GM23248 (cell line): ENCODE measurements at places on chromosomes 6 and 20.

DNA sequence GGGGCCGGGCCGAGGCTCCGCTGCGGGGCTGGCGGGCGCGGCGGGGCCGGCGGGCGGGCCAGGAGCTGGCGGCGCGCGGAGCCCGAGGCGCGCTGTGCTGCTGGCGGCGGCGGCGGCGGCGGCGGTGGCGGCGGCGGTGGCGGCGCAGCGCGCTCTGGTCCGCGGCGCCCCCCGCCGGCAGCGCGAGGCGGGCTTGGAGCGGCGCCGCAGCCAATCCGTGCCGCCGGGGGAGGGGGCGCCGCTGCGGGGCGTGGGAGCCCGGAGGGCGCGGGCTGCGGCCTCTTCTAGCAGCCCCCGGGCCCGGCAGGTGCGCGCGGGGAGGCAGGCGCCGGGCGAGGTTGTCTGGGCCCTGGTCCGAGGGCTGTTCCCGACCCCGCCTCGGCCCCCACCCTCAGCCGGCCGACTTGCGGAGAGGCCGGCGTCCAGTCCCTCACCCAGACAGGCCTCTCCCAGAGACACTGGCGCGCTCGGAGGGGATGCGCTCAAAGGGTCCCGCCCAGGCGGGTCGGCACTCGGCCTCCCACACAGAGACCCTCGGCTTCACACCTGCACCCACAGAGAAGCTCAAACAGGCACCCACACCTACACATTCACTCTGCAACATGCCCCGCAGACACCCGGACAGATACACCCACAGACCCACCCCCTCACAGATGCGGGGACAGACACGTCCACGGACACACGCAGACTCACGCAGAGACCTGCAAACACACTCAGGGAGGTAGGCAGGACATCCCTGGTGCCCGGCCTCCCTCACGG, at the start of gene RIMS4:
TSS of gene RIMS4 (minus strand) at position 156 of the 759 bp plus-strand sequence. CDS start 275 bp downstream, outside the sequence.
- H3K4me3 ChIP-seq = peak within 1 kb of the TSS; percentile 16; the same call in 1 of the 2 replicates
- H3K36me3 ChIP-seq = no peaks in the 10 kb centered on the region
- no peaks in the 10 kb centered on the region for H3K4me1 ChIP-seq
- peak; percentile 37 for DNase-seq
- H3K27ac ChIP-seq = no peak within 1 kb of the TSS

- H3K4me3 ChIP-seq = no peak overlapping the region
- H3K36me3 ChIP-seq = no peaks in the 10 kb centered on the region
- H3K27ac ChIP-seq = no peak overlapping the region
- no peak for DNase-seq
Observed at GRCh38 chr6:30875244-30876038, 8.9 kb upstream of the DDR1 start.

DNA sequence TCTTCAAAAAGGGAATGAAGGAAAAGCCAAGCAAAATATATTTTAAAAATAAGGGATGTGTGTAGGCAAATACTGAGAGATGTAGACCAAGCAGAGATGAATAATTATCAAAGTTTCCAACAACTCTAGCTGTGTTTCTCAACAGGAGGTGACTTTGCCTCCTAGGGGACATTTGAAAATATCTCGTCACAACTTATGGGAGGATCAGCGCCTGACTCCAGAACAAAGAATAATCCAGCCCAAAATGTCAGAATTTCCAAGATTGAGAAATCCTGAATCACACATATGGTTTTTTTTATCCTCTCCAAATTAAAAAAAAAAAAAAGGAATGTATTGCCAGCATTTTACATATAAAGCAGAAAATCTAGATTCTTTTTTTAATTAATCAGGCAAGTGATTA, 241.2 kb upstream of the ZFP64 start:
- H3K27me3 ChIP-seq = no peaks in the 10 kb centered on the region
- H3K4me3 ChIP-seq = no peak overlapping the region
- H3K27ac ChIP-seq = peak overlapping the region; percentile 64
- peak; percentile 85 for DNase-seq
- H3K36me3 ChIP-seq = no peaks in the 10 kb centered on the region

DNA sequence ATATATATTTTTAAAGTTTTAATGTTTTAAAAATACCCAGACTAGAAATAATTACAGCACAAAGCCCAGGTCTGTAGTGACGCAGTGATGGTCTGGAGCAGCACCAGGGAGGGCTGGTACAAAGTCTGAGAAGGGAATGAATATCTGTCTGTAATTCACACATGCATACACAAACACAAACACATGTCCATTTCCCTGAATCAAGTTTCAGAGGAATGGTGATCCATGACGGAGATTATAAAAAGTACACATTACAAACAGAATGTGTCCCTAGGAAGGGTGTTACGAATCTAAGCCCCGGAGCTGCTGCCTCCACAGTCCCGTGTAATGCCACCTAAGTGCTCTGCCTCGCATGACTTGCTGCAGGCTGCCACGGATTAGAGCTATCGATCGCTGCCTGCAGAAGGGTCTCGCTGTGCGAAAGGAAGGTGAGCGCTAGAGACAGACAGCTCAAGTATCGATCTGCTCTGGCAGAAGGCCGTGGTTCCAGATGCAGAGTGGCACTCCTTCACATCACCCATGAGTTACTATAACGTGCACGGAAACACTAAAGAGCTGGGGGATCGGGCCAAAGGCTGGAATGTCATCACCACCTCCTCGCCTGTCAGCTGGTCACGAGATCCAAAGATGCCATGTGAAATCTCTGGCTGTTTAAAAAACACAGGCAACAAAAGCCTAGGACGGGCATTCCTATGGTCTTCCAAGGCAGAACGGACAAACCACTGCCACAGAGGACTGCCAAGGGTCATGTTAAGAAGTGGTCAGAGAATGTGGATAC, 87.1 kb downstream of the INSM1 start:
- DNase-seq = no peak
- H3K4me1 ChIP-seq = peaks cover 12% of the 10 kb centered on the region; the same call in 1 of the 2 replicates
- H3K4me3 ChIP-seq = no peak overlapping the region
- no peak overlapping the region for H3K27ac ChIP-seq
- H3K27me3 ChIP-seq = no peaks in the 10 kb centered on the region

- H3K27me3 ChIP-seq = no peaks in the 10 kb centered on the region
- H3K27ac ChIP-seq = peak overlapping the region; percentile 82
- H3K4me3 ChIP-seq = peak overlapping the region; percentile 24; the same call in 1 of the 2 replicates
Observed at GRCh38 chr6:106527979-106528378, 101.3 kb downstream of the RTN4IP1 start.

- no peaks in the 10 kb centered on the region for H3K36me3 ChIP-seq
- no peak overlapping the region for H3K27ac ChIP-seq
- no peak overlapping the region for H3K4me3 ChIP-seq
- H3K4me1 ChIP-seq = 0 out of 2 replicates have a peak, but pooled peaks cover 3% of the 10 kb centered on the region
- H3K27me3 ChIP-seq = 0 out of 2 replicates have a peak, but pooled peaks cover 2% of the 10 kb centered on the region
Observed at GRCh38 chr6:39951716-39952115, 17.5 kb upstream of the MOCS1 start.

GRCh38 chr6:21420146-21420878, 173.2 kb upstream of the SOX4 start:
- H3K27me3 ChIP-seq = no peaks in the 10 kb centered on the region
- no peaks in the 10 kb centered on the region for H3K4me1 ChIP-seq
- no peak for DNase-seq
- no peaks in the 10 kb centered on the region for H3K36me3 ChIP-seq

GRCh38 chr6:17389274-17389847, 4.0 kb upstream of the CAP2 start:
- H3K27ac ChIP-seq = 0 out of 2 replicates have a peak overlapping the region, but pooled peaks have one; percentile 19
- H3K4me1 ChIP-seq = peaks cover 15% of the 10 kb centered on the region
- no peak overlapping the region for H3K4me3 ChIP-seq
- H3K36me3 ChIP-seq = no peaks in the 10 kb centered on the region
- H3K27me3 ChIP-seq = no peaks in the 10 kb centered on the region

DNA sequence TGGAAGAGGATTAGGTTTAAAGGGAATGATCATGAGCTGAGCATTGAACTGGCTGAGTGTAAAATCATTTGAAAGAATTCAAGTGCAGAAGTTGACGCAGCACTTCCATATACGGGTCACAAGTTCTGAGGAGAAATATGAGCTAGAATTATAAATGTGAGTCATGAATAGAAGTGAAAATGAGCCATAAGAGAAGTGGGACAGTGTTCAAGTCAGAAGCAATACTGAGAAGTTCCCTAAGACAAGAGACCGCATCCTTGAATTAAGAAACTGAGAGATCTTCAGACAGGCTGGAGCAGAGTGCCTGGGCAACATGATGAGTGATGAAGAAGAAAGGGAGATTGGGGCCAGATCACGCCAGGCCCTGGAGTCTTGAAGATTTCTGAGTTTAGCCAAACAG, 209.7 kb downstream of the TBX18 start:
- H3K4me3 ChIP-seq = no peak overlapping the region
- no peaks in the 10 kb centered on the region for H3K27me3 ChIP-seq
- H3K36me3 ChIP-seq = no peaks in the 10 kb centered on the region

DNA sequence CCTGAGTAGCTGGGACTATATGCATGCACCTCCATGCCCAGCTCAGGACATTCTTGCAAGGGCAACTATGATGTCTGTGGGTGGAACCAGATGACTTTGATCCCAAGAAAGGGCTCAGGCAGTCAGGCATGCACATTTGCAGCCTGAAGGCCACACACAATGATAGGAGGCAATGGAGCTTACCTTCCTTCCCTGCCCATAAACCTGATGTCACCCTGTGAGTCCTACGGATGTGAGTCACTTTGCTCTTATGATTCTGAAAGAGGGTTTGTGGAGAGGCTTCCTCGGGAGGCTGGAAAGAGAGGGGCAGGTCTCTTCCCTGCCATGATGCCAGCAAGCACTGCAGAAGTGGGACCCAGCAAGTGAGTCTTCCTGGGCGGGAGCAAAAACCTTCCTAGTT, 202.4 kb downstream of the LY86 start:
- peaks cover 3% of the 10 kb centered on the region; the same call in 1 of the 2 replicates for H3K27me3 ChIP-seq
- no peak overlapping the region for H3K27ac ChIP-seq
- no peaks in the 10 kb centered on the region for H3K36me3 ChIP-seq
- no peak overlapping the region for H3K4me3 ChIP-seq

GRCh38 chr6:27250277-27251111, 3.0 kb downstream of the PRSS16 start:
- peak; percentile 18 for DNase-seq
- H3K36me3 ChIP-seq = no peaks in the 10 kb centered on the region
- H3K27me3 ChIP-seq = peaks cover 76% of the 10 kb centered on the region
- peak overlapping the region; percentile 65 for H3K4me3 ChIP-seq

- peaks cover 34% of the 10 kb centered on the region for H3K4me1 ChIP-seq
- no peaks in the 10 kb centered on the region for H3K36me3 ChIP-seq
- DNase-seq = peak; percentile 91
- peak overlapping the region; percentile 24; the same call in 1 of the 2 replicates for H3K27ac ChIP-seq
- H3K4me3 ChIP-seq = no peak overlapping the region
- H3K27me3 ChIP-seq = no peaks in the 10 kb centered on the region
Observed at GRCh38 chr20:58109126-58109880, 119.2 kb downstream of the ANKRD60 start.

DNA sequence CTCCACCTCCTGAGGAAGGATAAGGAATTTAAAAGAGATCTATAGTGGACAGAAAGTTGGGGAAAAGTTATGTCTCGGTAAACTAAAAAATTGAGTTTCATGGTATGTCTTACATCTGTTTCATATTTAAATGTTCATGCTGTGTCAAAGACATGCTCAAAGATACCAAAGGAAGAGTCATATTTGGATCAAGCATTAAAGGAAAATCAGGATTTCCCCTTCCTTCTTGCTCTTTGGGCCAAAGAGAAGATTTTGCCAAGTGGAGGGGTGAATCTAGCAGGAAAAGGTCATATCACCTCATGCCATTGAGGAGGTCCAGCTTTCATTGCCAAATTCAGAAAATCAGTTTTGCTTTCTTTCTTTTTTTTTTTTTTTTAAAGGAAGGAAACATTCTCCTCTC, 192.4 kb downstream of the OGFRL1 start:
- no peak overlapping the region for H3K4me3 ChIP-seq
- H3K27me3 ChIP-seq = no peaks in the 10 kb centered on the region
- DNase-seq = peak; percentile 13
- H3K36me3 ChIP-seq = no peaks in the 10 kb centered on the region
- H3K27ac ChIP-seq = no peak overlapping the region

GRCh38 chr6:156992020-156992804, 215.0 kb downstream of the ARID1B start:
- peaks cover 17% of the 10 kb centered on the region for H3K4me1 ChIP-seq
- no peaks in the 10 kb centered on the region for H3K36me3 ChIP-seq
- DNase-seq = no peak
- no peak overlapping the region for H3K27ac ChIP-seq

- H3K27ac ChIP-seq = peak overlapping the region; percentile 97
- peaks cover 43% of the 10 kb centered on the region for H3K4me1 ChIP-seq
- DNase-seq = peak; percentile 92
- H3K27me3 ChIP-seq = no peaks in the 10 kb centered on the region
- no peaks in the 10 kb centered on the region for H3K36me3 ChIP-seq
Observed at GRCh38 chr6:148760568-148761526, 14.0 kb downstream of the UST start.

- peaks cover 13% of the 10 kb centered on the region; the same call in 1 of the 2 replicates for H3K36me3 ChIP-seq
- no peaks in the 10 kb centered on the region for H3K27me3 ChIP-seq
- DNase-seq = no peak
- H3K4me1 ChIP-seq = peaks cover 13% of the 10 kb centered on the region
Observed at GRCh38 chr6:33290459-33290858, 1.1 kb downstream of the PFDN6 start.

- H3K36me3 ChIP-seq = no peaks in the 10 kb centered on the region
- no peak for DNase-seq
- no peak overlapping the region for H3K27ac ChIP-seq
Observed at GRCh38 chr20:58553166-58553696, 38.0 kb upstream of the APCDD1L start.

DNA sequence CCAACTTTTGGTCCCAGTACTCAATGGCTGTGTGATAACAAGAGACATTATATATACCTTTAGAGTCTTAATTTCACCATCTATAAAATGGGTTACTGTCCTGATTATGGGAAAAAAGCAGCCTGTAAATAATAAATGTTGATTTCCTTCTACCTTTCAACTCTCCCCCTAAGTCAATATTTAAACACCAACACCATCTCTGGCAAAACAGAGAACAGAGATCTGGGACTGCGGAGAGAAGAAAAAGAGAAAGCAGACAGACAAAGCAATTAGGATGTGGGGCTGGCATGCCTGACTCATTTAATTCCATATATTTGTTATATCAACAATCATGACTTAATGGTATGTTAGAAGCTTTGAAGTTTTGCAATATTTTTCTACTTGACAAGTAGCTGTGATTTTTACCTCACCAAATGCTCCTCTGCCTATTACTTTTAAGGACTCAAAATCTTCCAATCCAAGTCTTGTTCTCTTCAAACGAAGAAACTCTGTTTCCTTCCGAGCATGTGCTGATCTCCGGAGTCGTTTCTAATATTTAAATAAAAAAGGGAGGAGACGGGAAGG, 23.3 kb downstream of the STK38 start:
- H3K4me1 ChIP-seq = no peaks in the 10 kb centered on the region; the same call in 1 of the 2 replicates
- no peak overlapping the region for H3K27ac ChIP-seq
- no peak overlapping the region for H3K4me3 ChIP-seq
- peaks cover 61% of the 10 kb centered on the region for H3K36me3 ChIP-seq

DNA sequence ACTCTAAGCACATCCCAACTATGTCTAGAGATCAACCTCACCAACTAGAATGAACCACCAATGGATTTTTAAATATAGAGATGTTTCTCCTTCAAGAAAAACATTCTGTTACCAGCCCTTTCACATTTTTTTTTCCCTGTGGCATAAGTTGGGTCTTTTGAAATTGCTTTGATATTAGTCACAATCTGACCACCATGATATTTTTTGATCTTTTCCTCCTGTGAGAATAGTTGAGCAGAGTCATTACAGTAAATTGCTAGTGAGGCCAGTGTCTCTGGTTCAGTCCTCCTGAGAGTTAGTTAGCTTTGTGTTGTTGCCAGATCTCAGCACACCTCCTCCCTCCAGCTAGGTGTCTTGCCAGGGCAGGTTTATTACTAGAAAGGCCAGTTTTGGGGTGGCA, 79.7 kb upstream of the MYLIP start:
- no peak overlapping the region for H3K4me3 ChIP-seq
- peak; percentile 9 for DNase-seq
- no peaks in the 10 kb centered on the region; the same call in none of the 2 replicates for H3K27me3 ChIP-seq
- no peaks in the 10 kb centered on the region for H3K4me1 ChIP-seq
- H3K27ac ChIP-seq = no peak overlapping the region
- H3K36me3 ChIP-seq = no peaks in the 10 kb centered on the region
